ENCODE measurements at places on chromosomes 2 and 18.
A peak's percentile ranks its signal among the peaks of the same experiment; 100 is the strongest.

GRCh38 chr2:74357627-74358026, 14.4 kb upstream of the SLC4A5 start:
- DNase-seq = no peak

- DNase-seq = peak; percentile 60
Measured at GRCh38 chr18:24875777-24876176, 415.3 kb downstream of the HRH4 start.

GRCh38 chr2:105691947-105692390, 52.7 kb upstream of the NCK2 start:
- DNase-seq = no peak

GRCh38 chr2:73162856-73163391, 39.5 kb upstream of the NOTO start:
- DNase-seq = no peak

DNA sequence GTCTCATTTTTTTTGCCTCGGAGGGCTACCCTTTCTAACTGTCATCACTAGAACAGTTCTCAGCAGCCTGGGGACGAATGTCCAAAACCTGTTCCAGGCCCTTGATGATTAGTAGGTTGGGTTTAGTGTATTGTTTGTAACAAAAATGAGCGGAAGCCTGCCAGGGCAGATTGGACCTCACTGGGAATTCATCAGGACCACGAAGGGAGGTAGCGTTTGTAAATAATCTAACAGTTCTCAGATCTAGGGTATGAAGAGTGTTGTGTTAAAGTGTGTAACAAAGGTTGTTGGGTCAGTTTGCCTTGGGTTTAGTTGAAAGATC, 799 bp downstream of the CEP68 start:
- DNase-seq = no peak

DNA sequence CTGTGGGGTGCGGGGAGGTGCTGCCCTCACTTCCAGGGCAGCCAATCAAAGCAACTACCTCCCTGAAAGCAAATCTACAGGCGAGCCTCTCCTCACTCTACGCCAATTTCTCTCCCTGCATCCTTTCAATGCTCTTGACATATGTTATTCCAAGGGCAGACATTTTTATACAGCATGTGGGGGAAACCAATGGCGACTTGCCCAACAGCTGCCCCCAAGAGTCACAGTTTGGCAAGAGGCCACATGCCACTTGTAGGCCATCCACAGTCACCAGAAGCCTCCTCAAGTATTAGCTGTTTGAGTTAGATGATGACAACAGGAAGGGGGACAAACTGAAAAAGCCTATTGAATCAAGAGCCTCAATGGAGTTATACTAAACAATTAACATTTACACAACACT, 114.6 kb downstream of the MYO5B start:
- DNase-seq = peak; percentile 39

DNA sequence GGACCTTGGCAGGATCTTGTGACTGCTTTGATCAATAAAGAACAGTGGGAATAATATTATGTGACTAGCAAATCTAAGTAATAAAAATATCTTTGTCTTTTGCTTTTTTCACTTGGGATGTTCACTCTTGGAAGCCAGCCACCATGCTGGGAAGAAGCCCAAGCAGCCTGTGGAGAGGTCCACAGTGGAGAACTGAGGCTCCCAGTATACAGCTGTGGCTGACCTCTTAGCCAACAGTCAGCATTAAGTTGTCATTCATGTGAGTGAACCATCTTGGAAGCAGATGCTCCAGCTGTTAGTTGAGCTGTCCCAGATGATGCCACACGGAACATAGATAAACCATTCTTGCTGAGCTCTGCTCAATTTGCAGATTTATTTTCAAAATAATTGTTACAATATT, 160.0 kb downstream of the OSR1 start:
- peak; percentile 47 for DNase-seq

DNA sequence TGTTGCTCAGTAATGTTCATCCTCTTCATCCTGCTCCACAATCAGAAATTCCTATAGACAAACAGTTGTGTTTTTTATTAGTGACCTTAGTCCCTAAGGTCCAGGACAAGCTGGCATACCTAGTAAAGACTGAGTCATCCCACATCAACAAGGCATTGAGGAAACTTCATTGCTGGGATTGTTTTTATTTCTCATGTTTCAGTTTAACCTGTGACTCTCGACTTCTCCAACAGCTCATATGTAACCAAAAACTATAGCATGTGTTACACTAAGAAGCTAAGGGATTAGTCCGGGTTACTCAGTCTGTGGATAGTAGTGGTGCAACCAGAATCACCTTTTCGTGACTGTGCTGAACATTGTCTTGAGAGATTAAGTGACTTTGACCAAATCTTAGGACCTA, 292.1 kb downstream of the RDH14 start:
- no peak for DNase-seq

DNA sequence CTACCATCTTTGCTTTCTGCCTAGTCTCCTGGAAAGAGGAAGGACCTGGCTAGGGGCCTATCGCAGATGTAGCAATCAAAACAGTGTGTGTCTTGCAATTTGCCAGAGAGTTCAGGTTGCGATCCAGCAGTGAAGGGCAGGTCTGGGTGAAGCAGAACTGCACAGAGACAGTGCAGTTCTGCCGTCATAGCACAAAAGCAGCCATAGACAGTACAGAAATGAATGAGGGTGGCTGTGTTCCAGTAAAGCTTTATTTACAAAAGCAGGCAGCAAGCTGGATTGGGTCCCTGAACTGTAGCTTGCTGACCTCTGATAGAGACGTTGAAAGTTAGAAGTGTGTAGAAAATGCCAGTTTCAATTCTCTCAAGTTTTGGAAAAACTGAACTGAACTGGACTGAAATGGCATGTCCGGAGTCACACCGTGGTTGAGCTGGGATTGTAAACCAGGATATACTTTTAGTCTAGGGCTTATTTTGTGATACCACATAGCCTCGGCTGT, 186.8 kb downstream of the LTBP1 start:
- no peak for DNase-seq

DNA sequence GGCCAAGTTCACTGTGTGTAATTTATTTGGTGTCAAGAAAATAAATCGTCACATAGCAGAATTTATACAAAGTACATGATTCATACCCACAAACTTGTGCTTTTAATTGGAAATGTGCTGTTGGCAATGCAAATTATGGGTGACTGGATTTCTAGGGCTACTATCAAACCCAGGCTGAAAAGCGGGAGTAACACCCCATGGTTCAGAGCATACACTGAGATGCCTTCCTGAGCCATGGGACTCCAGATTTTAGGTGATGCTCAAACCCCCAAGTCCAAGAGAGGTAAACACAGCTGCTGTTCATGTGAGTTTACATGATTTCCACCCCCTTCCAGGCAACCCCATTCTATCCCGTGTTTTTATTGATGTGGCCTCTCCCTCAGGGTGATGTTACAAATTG, 565.9 kb upstream of the ID2 start:
- no peak for DNase-seq

GRCh38 chr2:207142461-207142860, 23.3 kb downstream of the KLF7 start:
- no peak for DNase-seq

GRCh38 chr18:9177031-9177430, 40.5 kb downstream of the ANKRD12 start:
- no peak for DNase-seq

- DNase-seq = peak; percentile 18
Measured at GRCh38 chr2:209579230-209579749, 155.4 kb downstream of the MAP2 start.

DNA sequence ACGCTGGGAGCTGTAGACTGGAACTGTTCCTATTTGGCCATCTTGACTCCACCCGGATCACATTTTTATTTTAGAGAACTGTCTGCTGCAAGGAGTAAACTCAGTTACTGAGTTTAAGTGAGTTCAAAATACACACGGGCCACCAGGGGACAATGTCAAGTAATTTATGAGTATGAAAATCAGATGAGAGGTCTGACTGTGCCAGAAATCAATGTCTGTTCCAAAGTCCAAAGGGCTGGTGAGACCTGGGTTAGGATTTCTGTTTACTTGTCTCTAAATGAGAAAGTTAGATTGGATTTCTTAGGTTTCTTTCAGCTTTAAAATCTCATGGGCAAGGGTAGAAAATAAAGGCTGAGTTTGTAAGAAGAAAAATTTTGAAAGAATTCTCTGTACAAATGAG, 465.8 kb upstream of the MEIS1 start:
- no peak for DNase-seq

- no peak for DNase-seq
Measured at GRCh38 chr2:88764141-88764849, 72.8 kb downstream of the RPIA start.

GRCh38 chr18:58338141-58338540, 290.8 kb downstream of the ALPK2 start:
- DNase-seq = no peak

GRCh38 chr2:64807417-64807816, 153.7 kb upstream of the SERTAD2 start:
- peak; percentile 98 for DNase-seq

DNA sequence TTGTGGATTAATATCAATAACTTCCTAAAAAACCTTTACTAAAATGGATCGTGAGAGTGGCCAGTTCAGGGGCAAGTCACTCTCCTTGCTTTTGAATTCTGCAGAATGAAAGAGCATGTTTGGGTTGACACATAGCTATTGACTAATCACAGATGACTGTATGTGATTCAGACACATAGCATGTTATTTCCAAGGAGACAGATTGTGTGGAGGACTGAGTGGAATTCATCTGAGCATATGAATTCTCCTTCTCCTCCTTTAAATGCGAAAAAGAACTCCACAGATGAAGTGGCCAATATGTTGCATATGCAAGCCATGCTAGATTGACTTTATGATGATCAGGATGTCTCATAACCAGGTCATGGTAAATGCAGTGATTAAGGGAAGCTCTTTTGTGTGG, 249.4 kb upstream of the FAM98A start:
- DNase-seq = no peak

GRCh38 chr2:62643100-62643471, 62.4 kb upstream of the EHBP1 start:
- DNase-seq = no peak

- peak; percentile 53 for DNase-seq
Measured at GRCh38 chr2:209872675-209873074, 101.0 kb downstream of the UNC80 start.

All from myocyte (in vitro differentiated cells).